ENCODE measurements at places on chromosomes 11 and 22. TPM values are rescaled to one million over a fixed set of nuclear protein-coding genes. Genes with fewer than 3 reads are reported as not detected.
A peak's percentile ranks its signal among the peaks of the same experiment; 100 is the strongest.

OVOL1 gene
- not detected for total RNA-seq

XPNPEP3 gene
- 34.7 TPM for total RNA-seq

ART1 gene
- total RNA-seq = not detected

TMEM126B gene
- total RNA-seq = 48.4 TPM

SLC5A4 gene
- total RNA-seq = 0.23 TPM

DNA sequence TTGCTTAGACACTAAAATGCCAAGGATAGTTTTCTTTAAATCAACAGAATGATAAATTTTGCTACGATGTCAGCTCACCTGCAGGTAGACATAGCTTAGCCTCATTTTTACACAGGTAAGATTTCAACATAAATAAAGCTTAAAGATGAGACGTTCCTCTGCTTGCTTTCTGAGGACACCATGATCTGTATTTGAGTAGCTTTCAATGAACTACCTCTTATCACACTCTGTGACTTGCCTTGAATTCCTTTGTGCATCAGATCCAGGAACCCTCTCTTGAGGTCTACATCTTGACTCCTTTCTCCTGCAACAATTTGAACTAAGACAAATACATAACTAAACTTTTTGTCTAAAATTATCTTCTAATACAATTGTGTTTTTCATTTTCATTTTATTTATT, 26.1 kb upstream of the OR8I2 start:
- DNase-seq = no peak
- no peaks in the 10 kb centered on the region for H3K27me3 ChIP-seq
- no peak overlapping the region for H3K4me3 ChIP-seq
- H3K4me1 ChIP-seq = no peaks in the 10 kb centered on the region
- no peaks in the 10 kb centered on the region for H3K36me3 ChIP-seq
- no peak overlapping the region for H3K27ac ChIP-seq

DNA sequence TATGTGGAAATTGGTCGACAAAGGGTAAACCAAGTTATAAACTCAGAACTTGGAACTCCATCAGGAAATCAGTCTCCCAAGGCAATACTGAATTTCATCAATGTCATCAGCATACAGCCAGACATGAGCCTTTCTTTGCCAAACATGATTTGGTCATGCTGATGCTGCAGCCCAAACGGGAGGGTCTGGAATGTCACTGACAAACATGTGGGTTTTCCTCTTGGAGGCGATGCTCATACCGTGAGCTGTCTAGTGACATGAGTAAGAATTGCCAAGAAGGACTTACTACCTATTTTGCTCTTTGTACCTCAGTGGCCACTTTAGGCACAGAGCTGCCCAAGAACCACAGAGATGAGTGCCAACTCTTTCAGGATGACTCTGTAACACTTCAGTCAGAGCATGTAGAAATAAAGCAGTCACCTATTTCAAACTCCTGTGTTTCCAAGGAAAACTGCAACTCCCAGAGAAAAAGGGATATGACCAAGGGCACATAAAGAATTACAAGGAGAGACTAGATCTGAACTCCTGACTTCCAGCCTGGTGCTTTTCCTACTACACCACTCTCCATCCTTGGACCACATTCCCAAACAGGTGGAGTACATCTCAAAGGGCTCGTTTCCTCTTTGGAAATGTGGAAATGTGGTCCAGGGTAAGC, 24.3 kb upstream of the MRGPRX2 start:
- no peak for DNase-seq
- peaks cover 29% of the 10 kb centered on the region for H3K27me3 ChIP-seq
- H3K4me1 ChIP-seq = no peaks in the 10 kb centered on the region
- H3K4me3 ChIP-seq = no peak overlapping the region
- H3K36me3 ChIP-seq = no peaks in the 10 kb centered on the region

GRCh38 chr11:32433914-32434355, 1.4 kb downstream of the WT1 start:
- no peak overlapping the region for H3K27ac ChIP-seq
- H3K36me3 ChIP-seq = no peaks in the 10 kb centered on the region
- DNase-seq = no peak
- H3K4me3 ChIP-seq = no peak overlapping the region
- peaks cover 96% of the 10 kb centered on the region for H3K27me3 ChIP-seq
- peaks cover 10% of the 10 kb centered on the region for H3K4me1 ChIP-seq

GRCh38 chr11:125070699-125071254, 7.7 kb downstream of the SLC37A2 start:
- H3K4me1 ChIP-seq = peaks cover 5% of the 10 kb centered on the region
- peak overlapping the region; percentile 35 for H3K27ac ChIP-seq
- H3K27me3 ChIP-seq = peaks cover 15% of the 10 kb centered on the region
- H3K4me3 ChIP-seq = no peak overlapping the region
- no peak for DNase-seq
- H3K36me3 ChIP-seq = no peaks in the 10 kb centered on the region

DNA sequence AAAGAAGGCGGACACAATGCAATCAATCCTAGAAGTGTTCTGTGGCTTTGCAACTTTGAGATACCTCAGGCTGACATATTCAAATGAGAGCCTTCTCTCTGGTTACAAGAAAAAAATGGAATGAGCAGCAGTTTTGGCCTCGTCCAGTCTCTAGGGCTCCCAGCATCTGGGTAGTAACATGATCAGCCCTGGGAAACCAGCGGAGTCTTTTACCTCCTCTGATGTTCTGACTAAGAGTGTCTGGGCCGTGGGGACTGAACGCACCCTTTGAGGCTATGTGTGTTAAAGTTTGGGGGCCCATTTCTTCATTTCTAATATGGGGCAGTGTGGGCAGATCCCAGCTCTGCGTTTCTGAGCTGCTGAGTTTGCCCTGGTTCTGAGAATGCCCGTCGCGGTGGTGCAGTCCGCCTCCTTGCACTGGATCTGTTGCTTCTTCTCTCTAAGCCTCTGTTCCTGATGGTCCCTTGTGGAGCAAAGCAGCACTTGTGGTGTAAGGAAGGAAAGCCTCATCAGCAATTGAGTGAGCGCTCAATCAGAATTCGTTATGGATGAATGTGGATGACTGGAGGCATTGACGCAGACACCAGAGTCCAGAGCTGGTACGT, 8.1 kb downstream of the PARVB start:
- DNase-seq = no peak
- no peaks in the 10 kb centered on the region for H3K36me3 ChIP-seq
- no peak overlapping the region for H3K27ac ChIP-seq
- no peaks in the 10 kb centered on the region for H3K27me3 ChIP-seq

- no peaks in the 10 kb centered on the region for H3K36me3 ChIP-seq
- peaks cover 4% of the 10 kb centered on the region for H3K4me1 ChIP-seq
- DNase-seq = no peak
- H3K27me3 ChIP-seq = peaks cover 21% of the 10 kb centered on the region
- H3K4me3 ChIP-seq = no peak overlapping the region
- H3K27ac ChIP-seq = no peak overlapping the region
Measured at GRCh38 chr11:117772360-117772759, 24.7 kb downstream of the DSCAML1 start.

- peaks cover 3% of the 10 kb centered on the region for H3K27me3 ChIP-seq
- H3K36me3 ChIP-seq = peaks cover 10% of the 10 kb centered on the region
- no peak overlapping the region for H3K27ac ChIP-seq
- DNase-seq = no peak
- no peak overlapping the region for H3K4me3 ChIP-seq
- H3K4me1 ChIP-seq = no peaks in the 10 kb centered on the region
Measured at GRCh38 chr22:43643387-43643786, 168.7 kb downstream of the EFCAB6 start.

GRCh38 chr22:48235744-48236143, 1473.3 kb downstream of the TBC1D22A start:
- H3K4me3 ChIP-seq = no peak overlapping the region
- peaks cover 4% of the 10 kb centered on the region for H3K36me3 ChIP-seq
- no peak for DNase-seq
- H3K27me3 ChIP-seq = peaks cover 26% of the 10 kb centered on the region
- H3K4me1 ChIP-seq = peaks cover 17% of the 10 kb centered on the region
